ENCODE measurements at places on chromosomes 4 and X.

DNA sequence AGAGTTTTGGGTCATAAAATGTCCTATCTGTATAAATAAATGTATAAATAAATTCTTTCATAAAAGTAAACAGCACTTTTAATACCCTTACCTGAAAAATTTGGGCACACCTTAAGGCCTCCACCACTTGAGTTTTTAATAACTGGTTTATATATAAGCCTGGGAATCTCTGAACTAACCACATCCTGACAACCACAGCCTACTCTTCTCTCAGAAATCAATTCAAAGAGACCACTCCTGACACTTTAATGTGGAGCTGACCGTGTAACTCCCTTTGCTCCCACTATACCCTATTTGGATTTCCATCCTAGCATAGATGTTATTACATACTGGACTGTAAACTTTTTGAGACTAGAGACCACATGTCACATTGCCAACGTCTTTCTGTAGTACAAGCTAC is 3.5 kb downstream of the FBXL5 start:
- DNase-seq = no peak

DNA sequence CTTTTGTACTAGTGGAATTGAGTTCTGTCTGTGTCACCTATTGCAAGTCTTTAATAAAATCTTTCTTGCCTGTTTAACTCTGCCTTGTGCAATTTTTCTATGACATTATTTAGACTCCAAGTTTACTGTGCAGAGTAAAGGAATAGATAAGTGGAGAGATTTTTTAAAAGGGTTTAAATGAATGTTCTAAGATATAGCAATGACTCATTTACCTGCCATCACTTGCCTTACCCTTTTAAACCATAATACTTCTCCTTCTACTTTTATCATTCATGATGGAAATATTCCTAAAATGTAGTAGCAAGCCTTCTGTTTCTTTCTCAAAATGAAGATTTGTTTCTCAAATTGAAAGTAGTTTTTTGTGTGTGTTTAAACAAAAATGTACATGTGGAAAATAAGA is 782.8 kb upstream of the MAGEB2 start:
- DNase-seq = no peak

DNA sequence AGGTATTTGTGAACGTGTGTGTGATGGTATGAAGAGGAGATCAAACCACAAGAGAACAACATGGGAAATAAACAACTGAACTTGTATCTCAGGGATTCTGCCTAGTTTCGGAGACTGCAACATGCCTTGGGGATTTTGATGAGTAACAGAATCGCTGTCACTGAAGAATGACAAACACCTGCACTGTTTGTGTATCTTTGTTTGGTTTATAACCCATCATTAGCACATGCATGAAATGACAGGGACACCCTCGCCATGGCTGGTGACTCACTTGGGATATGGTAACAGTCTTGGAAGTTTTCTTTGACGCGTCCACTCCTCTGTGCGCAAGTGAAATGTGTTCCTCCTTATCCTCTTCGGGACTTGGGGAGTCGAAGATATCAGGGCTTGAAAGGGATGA is 30.3 kb upstream of the MAP3K15 start:
- no peak for DNase-seq

DNA sequence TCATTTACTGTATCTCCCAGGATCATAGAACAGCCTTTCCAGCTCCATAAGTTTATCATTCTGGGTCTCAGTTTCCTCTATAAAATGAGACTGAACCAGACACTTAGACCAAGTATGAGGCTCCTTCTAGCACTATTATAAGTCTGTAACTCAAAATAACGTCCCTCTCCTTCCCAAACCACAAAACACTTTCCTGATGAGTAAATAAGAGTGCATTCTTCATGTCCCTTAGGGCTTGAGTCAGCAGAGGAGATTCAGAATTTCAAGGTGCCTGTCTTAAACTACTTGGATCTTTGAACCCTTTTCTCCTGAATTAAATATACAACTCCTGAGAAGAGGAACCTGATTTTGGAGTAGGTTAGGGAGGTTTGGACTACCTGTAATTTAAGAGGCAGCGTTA is 62.6 kb downstream of the GLRA2 start:
- DNase-seq = no peak

Data from stimulated activated CD8-positive, alpha-beta memory T cell treated with anti-CD3 and anti-CD28 coated beads, Interleukin-4, amount 100 ng/mL, for 1 hour (primary cell).